ENCODE measurements at places on chromosomes 7 and 10.

- DNase-seq, result no peak
Observed at GRCh38 chr10:45374350-45375052, 485 bp downstream of the ALOX5 start.

DNA sequence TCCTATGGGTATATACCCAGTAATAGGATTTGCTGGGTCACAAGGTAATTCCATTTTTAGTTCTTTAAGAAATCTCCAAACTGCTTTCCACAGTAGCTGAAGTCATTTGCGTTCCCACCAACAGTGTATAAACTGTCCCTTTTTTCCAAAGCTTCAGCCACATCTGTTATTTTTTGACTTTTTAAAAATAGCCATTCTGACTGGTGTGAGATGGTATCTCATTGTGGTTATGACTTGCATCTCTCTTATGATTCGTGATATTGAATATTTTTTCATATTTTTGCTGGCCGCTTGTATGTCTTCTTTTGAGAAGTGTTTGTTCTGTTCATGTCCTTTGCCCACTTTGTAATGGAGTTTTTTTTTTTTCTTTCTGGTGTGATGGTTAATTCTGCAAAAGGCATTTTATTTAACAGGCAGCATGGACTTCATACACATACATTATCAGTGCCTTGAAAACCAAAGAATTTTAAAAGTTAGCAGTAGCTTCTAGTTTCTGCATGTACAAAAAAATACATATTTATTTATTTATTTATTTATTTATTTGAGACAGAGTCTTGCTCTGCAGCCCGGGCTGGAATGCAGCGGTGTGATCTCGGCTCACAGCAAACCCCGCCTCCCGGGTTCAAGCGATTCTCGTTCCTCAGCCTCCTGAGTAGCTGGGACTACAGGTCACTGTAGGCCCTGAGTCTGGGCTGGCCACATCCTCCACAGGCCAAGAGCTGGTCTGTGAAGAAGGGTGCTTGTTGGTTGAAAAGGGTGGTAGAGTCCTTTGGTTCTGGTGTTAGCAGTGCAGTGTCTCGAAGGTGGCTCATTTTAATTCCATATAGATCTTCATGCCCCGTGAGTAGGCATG lies 32.3 kb downstream of the AGR3 start:
- no peak for DNase-seq

GRCh38 chr7:11343818-11344413 lies 370.2 kb downstream of the PHF14 start:
- no peak for DNase-seq

- no peak for DNase-seq
Observed at GRCh38 chr7:47322731-47323130, 259.2 kb downstream of the TNS3 start.

GRCh38 chr7:255038-255435 lies 34.9 kb upstream of the FOXL3 start:
- DNase-seq, result no peak
